ENCODE measurements at places on chromosomes 6 and 20.
A peak's percentile ranks its signal among the peaks of the same experiment; 100 is the strongest.

DNA sequence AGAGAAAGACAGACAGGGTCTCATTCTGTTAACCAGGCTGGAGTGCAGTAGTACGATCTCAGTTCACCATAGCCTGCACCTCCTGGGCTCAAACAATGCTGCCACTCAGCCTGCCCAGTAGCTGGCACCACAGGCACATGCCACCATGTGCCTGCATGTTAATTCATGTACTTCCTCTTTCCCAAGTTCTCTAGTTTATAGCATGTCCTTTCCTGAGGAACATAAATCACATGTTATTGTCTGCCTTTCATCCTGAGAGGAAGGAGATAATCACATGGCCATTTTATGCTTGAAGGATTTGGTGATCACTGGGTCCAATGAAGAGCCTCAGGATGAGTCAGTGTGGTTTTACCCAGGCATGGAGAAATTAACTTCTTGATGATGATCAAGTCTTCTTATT lies 47.9 kb downstream of the COL11A2 start:
- no peak for DNase-seq

DNA sequence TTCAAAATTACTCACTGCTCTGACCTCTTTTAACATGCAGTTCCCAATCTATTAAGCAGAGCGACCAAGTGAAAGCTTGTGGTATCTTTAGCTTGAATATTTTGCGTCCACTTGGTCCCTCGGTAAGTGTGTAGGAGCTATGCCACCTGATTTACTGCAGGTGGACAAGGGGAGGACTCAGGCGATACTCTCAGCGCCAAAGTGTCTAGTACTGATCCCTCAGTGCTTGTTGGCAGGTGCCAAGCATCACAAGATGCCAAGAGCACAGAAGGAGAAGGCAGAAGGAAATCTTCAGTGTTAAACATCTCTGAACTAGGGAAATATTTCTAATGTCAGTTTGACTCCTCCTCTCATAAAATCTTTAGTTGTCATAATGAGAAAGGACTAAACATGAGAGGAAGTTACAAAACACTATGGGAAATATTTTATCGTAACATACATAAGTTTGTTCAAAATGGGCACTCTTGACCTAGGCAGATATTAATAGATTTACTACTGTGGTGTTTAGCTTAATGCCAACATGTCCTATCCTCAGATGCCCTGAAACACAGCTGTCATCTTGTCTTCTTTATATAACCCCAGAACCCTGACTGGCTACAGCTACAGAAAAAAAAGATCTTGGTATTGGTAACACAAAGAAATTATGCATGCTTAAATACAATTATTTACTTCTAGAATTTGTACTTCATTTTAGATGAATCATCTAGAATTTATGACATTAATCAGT lies 19.5 kb downstream of the NHLRC1 start:
- DNase-seq = no peak

- DNase-seq = no peak
Observed at GRCh38 chr6:150189122-150189521, 46.3 kb downstream of the PPP1R14C start.

GRCh38 chr6:100134297-100134696 lies 140.3 kb upstream of the MCHR2 start:
- no peak for DNase-seq

DNA sequence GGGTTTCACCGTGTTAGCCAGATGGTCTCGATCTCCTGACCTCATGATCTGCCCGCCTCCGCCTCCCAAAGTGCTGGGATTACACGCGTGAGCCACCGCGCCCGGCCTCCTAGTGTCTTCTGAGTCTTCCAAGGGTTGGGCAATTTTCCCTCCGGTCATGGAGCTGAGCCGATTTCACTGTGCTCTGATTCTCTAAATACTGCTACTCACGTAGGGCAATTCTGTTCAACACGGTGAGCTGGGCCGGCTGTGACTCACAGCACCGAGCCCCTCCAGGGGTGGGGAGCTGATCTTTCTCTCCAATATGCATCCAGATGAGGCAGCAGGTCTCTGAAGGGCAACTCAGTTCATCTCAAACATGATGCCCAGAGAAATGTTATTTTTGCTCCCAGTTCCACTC lies 71.6 kb upstream of the CD93 start:
- no peak for DNase-seq

DNA sequence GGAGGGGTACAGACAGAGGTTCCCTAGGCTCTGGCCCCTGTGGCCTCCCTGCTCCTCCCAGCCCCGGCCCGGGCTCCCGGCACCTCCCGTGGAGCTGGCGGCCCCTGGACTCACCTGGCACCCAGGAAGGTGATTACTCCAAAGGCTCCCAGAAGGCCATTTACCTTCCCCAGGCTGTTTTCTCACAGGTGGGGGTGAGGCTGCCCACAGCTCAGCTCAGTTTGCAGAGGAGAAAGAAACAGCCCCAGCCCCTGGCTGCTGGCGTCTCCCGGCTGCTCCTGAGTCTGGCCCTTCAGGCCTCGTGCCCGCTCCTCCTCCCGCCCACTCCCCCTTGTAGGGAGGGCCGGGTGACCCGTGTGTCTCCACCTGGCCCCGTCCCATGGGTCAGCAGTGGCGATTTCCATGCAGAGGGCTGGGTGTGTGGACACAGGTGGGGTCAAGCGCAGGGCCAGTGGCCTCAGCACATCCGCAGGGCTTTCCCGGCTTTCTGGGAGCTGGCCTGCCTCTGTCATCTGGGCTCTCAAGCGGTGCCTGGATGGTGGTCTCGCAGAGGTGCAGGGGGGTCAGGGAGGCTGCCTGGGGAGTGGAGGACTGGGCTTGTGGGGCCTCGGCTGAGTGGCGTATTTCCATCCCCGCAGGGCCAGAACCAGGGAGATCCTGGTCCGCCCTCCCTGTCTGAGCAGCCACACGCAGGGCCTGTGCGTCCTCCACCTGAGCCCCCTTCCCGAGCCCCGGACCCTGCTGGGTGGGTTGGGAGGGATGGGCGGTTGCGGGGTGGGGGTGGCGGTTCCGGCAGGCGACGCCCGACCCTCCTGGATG lies 20.2 kb upstream of the GATA5 start:
- no peak for DNase-seq

DNA sequence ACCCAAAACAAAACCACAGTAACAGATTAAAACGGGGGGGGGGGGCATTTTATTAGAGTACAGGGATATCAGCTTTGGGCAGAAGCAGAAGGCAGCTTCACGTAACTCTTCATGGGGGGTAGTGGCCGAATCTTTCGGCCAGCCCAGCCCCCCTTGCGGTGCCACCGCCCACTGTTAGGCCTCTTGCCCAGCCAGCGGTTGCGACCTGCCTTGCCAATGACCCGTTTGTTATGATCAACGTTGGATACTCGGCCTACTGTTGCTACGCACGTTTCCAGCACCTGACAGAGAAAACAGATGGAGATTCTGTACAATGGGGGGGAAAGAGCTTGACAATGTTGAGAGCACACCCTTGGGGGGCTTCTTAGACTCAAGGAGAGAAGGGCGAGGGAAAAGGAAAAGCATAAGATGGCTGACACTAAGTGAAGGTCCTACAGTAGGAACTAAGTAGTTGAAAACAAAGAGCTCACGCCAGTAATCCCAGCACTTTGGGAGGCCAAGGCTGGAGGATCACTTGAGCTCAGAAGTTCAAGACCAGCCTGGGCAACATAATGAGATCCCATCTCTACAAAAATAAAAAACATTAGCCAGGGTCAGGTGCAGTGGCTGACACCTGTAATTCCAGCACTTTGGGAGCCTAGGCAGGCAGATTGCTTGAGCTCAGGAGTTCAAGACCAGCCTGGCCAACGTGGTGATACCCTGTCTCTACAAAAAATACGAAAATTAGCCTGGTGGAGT lies 724 bp upstream of the CUL7 start:
- DNase-seq = no peak

GRCh38 chr6:26284537-26285142 lies 80.4 kb upstream of the BTN3A2 start:
- DNase-seq = peak; percentile 84

- DNase-seq = no peak
Observed at GRCh38 chr6:21123507-21124436, 469.8 kb upstream of the SOX4 start.

GRCh38 chr20:21175433-21175832 lies 49.6 kb downstream of the KIZ start:
- no peak for DNase-seq

GRCh38 chr20:11891077-11891775 lies 26.5 kb upstream of the BTBD3 start:
- DNase-seq = peak; percentile 64

GRCh38 chr20:33826270-33826897 lies 15.2 kb downstream of the CHMP4B start:
- DNase-seq = no peak

DNA sequence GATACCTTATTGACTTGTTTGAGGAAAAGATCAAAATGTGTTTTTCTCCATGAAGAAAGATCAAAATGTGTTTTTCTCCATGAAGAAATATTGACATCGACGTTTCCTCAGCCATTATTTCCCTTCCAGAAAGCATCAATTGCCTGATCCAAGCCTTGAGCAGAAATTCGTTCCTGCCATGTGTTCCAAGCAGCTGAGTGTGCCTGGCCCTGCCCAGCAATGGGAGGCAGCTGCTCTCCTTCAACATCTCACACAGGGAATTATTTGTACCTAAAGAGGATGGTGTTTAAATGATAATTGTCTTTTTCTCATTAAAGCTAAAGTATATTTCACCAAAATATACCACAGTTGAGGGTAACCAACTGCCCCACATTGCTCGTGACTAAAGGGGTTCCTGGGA lies 7.8 kb upstream of the DUSP22 start:
- no peak for DNase-seq

- DNase-seq = no peak
Observed at GRCh38 chr20:9137001-9137400, 68.1 kb downstream of the PLCB4 start.

DNA sequence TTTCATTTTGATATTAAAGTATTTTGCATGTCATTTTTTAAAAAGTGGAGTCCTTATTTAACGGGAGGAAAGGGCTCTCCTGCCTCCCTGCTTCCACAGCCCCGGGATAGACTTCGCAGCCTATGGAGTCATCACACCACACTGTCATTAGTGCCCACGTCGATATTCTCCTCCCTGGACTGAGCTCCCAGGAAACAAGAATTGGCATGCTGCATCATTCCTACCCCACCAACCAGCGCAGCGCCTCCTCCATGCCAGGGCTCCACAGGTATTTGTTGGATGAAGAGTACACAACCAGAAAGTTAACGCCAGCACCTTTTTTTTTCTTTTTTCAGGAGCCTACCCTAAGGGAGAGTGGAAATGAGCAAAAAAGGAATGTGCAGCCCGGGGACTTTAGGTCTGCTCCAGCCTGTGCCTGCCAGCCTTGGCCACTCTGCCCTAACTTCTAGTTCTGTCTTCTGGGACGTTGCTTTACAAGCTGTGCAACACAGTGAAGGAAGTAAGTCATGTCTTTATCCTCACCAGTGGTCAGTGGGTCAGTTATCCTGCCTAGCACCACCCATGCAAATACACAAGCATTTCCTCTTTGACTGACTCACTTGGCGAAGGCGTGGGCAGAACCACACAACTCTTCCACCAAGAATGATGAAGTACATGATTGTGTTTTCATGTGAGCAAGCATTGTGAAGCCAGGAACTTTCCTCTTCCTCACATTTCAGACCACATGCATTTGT lies 180.7 kb upstream of the UST start:
- DNase-seq = no peak

GRCh38 chr6:9388596-9388995 lies 953.3 kb upstream of the SLC35B3 start:
- no peak for DNase-seq

- DNase-seq = no peak
Observed at GRCh38 chr6:34771727-34772126, 14.4 kb downstream of the SNRPC start.

- no peak for DNase-seq
Observed at GRCh38 chr6:117463762-117464665, 18.5 kb upstream of the DCBLD1 start.

GRCh38 chr20:36998652-36999051 lies 47.1 kb upstream of the SAMHD1 start:
- no peak for DNase-seq

GRCh38 chr6:1233924-1234323 lies 78.0 kb upstream of the FOXQ1 start:
- no peak for DNase-seq

DNA sequence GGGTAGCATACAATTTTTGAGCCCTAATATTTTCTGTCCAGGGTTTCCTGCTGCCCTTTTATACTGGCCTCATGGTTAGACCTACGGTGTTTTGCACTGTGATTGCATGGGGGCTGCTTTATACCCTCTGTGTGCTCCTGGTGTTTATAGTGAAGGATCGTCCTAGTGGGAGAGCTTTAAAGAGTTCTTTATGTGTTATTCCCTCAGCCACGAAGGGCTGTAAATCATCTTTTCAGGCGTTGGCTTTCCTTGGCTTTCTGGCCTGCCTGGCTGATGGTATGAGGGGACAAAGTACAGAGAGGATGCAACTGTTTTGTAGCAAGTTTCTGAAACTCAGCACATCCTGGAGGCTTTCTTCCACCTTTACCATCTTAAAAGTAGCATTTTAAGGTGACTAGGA lies 464.3 kb downstream of the EPM2A start:
- no peak for DNase-seq

- no peak for DNase-seq
Observed at GRCh38 chr20:60206259-60206658, 248.0 kb downstream of the CDH26 start.

DNA sequence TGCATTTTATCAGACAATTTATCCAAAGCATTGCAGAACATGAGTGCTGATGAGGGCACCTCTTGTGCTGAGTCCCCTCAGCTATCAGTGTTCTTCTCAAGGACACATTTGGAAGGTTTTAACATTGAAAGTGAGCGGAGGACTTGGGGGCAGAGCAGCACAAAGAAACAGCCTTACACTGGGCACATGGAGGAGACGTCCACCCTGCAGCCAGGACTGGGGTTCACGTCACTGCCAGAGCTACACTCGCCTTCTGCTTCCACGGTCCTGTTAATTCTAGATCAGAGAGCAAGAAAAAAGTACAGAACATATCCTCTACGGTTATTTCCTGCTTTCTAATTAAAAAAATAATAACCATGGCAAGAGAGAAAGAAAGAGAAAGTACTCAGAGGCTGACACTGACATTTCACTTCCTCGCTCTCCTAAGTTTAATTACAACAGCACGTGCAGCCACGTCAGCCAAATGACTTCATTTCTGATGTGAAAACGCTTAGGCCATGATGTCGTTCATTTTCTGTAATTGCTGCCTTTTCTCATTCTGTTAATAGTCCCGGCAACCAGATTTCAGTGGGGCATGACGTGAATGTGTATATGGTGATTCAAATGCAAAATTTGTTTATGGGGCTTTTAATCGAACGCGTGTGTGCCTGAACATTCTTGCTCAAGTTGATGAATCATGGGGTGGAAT lies 5.1 kb downstream of the PRND start:
- peak; percentile 67 for DNase-seq

- DNase-seq = peak; percentile 32
Observed at GRCh38 chr20:58576603-58576970, 61.4 kb upstream of the APCDD1L start.

All from aorta (tissue), 5 donors.